ENCODE measurements at places on chromosomes 4 and X.

- DNase-seq: no peak
Observed at GRCh38 chr4:64538219-64538618, 129.0 kb upstream of the TECRL start.

DNA sequence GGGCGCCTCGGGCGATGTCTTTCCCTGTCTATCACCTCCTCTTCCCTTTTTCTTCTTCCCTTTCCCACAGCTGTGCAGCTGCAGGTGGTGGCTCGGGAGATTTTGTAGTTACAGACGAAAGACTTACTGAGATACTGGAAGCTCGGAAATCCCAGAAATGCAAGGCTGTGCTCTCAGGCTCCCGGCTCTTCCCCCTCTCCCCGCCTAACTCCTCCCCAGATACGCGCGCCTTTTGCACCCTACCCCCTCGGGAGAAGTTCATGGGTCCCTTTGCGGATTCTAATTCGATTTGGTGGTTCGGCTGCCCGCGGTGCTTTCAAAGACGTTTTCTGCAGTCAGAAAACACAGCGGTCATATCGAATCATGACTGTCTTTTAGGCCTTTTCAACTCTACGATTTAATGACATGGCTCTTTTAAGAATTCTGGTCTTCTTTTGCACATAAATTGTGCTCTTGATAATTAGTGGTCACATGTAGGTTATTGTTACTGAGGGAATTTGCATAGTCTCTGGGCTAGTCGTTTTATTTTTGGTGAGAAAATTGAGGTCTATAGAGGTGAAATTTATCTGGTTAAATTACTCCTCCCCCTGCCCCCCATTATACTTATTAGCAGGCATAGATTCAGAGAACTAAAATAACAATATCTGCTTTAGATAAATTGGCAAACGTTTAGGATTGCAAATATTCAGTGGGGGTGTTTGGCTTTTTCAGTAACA lies 1.6 kb downstream of the SEPTIN11 start:
- DNase-seq: peak; percentile 41

- no peak for DNase-seq
Observed at GRCh38 chrX:118825227-118825626, 1.6 kb downstream of the ZCCHC12 start.

GRCh38 chr4:2417226-2417764 lies 1.1 kb downstream of the ZFYVE28 start:
- DNase-seq: peak; percentile 43

- DNase-seq: no peak
Observed at GRCh38 chr4:184384056-184384809, 90.1 kb downstream of the IRF2 start.

DNA sequence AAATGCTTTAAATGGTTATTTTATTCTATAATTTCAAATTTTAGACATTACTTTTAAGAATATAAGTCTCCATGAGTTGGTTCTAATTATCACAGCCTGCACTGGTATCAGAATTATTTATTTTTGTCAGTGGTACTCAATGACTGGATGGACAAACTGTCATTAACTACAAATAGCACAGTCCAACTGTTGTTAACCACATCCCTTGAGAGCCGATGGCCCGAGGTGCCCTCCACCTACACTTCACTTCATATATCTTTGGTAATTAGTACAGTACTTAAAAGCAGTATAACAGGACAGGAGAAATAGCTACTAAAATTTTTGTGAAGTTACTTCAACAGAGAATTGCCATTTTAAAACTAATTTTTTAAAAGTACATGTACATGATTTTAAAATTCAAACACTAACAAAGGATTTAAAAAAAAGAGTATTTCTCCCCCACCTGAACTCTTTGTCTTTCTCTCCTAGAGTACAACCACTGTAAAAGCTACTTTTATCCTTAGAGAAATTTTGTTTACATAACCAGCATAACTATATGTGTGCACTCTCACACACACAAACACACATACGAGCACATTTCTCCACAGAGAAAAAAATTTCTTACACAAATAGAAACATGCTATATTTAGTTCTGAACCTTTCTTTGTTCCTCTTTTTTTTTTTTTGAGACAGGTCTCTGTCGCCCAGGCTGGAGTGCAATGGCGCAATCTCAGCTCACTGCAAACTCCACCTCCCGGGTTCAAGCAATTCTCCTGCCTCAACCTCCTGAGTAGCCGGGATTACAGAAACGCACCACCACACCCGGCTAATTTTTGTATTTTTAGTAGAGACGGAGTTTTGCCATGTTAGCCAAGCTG lies 6.5 kb downstream of the TIFA start:
- DNase-seq: no peak

DNA sequence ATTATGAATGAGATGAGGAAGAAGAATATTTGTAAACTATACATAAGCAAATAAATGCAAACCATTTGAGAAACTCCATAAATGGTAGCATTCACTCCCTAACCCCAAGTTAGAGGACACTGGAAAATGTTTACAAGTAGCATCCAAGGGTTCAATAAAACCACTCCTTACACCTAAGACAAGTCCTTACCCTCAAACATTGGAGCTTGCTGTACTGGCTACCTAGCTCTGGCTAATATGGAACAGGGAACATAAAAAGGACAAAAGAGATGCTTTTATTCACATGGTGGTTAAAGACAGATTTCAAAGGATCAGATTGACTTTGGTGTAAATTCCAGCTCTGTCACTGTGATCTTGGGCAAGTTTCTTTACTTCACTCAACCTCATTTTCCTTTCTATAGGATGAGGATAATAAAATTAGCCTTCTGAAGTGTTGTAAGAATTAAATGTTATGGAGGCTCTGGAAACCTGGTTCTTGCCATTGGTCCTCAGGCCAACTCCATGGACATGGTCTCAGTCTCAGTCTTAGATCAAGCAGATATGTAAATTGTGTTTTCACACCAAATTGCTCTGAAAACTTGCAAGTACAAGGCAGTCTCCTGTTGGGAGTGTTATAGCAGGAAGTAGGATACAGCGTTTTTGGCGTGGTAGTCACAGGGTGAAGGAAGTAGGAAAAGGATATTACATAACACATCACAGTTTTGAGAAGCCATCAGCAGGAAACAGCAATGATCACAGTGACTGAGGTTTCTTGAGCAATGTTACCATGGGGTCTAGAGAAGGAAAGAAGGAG lies 3.3 kb downstream of the CXCL1 start:
- DNase-seq: no peak

DNA sequence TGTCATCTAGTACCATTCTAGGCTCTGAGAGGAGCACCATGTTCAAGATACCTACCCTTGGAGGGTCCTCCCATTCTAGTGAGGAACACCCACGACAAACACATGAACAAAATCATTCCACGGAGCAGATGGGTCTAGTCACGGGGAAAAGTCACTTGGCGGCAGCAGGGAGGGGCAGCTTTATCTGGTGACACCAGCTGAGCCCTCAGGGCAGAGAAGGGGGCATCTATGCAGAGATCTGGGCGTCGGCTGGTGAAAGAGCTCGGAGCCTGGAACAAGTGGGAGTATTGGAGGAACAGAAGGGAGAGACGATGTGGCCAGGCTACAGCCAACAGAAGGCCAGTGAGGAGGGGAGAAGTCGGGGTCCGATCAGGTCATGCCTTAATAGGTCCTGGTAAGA lies 11.9 kb upstream of the PDHA1 start:
- no peak for DNase-seq

GRCh38 chr4:82469791-82470345 lies 39.5 kb downstream of the ENOPH1 start:
- no peak for DNase-seq

- DNase-seq: no peak
Observed at GRCh38 chr4:95572304-95572991, 23.7 kb upstream of the UNC5C start.

DNA sequence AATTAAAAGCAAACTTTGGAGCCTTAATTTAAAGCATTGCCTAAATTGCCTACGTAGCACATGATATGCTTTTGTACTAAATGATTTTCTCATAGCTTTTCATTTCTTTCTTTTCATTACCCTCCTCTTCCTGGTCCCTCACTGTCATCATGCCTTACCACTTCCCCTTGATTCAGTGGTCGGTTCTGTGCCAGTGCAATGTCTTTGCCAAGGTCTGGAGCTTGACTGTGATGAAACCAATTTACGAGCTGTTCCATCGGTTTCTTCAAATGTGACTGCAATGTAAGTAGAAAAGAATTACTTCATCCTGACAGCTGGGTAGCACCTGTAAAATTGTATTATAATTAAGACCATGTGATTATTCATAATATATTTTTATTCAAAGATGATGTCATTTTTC lies 72.5 kb downstream of the C4orf46 start:
- DNase-seq: no peak

DNA sequence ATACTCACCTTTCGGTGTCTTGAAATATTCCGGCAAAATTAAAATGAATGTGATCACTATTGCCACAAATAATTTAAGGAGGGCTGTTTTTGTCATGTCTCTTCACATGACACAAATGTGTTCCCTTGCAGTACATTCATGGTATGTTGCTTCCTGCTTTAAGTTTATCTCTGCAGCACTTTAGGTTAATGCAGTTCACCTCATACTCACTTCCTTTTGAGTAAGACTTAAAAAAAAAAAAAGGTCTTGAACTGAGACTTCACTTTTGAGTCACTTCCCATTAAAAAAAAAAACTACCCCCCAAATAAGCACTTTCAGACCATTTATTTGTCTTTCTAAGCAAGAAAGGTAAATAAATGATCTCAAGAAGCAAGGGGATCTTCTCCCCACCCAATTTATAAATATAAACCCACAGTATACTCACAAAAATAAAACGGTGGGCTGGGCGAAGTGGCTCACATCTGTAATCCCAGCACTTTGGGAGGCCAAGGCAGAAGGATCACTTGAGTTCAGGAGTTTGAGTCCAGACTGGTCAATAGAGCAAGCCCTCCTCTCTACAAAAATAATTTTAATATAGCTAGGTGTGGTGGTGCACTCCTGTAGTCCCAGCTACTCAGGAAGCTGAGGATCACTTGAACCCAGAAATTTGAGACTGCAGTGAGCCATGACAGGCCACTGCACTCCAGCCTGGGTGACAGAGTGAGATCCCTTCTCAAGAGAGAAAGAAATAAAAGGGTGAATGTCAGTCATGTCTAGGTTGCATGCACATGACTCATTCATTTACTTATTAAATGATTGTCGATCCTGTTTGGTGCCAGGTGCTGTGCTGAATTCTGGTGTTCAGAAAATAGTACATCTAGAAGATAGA lies at the start of gene TMEM156:
TSS of gene TMEM156 (minus strand) at position 192 of the 868 bp plus-strand sequence. CDS start at position 96, 96 bp downstream.
- DNase-seq: peak; percentile 52

GRCh38 chr4:54281054-54281766 lies 52.1 kb downstream of the PDGFRA start:
- no peak for DNase-seq

- no peak for DNase-seq
Observed at GRCh38 chr4:31086756-31087330, 366.7 kb downstream of the PCDH7 start.

GRCh38 chr4:128596115-128596514 lies 213.4 kb upstream of the JADE1 start:
- no peak for DNase-seq

GRCh38 chr4:88940506-88940905 lies 116.5 kb downstream of the FAM13A start:
- no peak for DNase-seq

- no peak for DNase-seq
Observed at GRCh38 chrX:42746606-42747005, 31.4 kb downstream of the PPP1R2C start.

GRCh38 chrX:17581641-17582040 lies 155.7 kb upstream of the SCML1 start:
- no peak for DNase-seq

DNA sequence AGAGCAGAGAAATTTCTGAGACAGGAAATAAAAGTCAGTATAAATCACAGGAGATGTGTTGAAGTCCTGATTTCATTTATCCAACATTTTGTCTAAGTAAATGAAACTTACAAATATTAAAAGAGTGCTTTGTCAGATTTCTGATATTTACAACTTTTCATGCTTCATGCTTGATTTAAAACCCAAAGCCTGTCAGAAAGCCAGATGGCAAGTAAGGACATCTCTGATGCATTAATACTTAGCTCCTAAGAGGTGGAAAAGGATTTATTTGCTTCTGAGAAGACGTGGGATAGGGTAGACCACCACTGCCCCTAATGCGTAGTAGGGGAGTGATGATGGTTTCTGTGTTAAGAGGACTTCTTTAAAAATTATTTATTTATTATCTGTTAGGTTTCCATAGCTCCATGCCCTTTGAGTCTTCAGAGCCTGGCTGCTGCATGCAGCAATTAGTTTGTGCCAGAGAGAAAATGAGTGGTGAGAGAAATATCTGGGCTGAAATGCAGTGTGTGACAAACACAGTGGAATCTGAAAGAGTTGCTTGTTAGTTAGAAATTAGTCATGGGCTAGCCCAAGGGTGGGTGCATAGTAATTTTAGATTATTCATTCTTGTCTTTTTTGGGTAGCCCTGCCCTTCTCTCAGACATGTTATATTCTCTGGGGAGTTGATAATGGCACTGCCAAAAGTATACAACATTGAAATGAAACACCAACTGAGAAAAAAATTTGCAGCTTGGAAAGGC lies 333.8 kb downstream of the C4orf33 start:
- no peak for DNase-seq

DNA sequence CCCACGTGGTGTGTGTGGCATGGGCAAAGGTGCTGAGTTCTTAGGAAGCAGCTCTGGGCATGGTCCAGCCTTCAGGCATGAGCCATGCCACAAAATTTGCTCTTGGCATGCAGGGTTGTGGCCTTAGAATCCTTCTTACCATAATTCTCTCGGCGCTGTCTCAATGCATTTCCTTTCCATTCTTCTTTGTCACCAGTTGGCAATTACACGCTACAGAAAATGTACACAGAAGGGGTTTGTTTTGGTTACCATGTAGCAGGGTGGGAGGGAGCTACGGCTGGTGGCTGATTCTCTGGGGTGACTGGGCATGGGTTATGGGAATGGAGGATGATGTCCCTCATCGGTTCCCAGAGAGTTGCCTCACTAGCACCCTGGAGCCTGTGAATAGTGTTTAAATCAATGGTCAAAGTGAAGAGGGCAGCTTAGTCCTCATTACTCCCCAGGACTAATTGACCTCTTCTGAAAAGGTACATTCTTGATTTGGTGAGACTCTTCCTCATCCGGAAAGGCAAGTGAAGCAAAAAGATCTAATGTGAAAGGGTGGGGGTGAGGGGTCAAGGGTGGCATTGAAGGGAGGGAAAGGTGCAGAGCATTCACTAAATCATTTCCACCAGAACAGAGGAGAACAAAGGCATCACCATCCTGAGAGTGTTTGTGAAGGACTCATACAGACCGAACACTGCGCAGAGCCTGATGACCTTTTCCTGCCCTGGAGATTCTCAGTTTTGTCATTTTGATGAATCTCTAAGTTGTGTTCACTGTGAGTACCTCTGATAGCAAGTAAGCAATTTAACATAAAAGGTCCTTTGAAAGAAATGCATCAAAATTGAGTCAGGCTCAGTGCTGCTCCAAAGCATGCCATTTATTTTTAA lies 199.8 kb upstream of the SFRP2 start:
- DNase-seq: no peak
